ENCODE measurements at places on chromosomes 2 and 18.

DNA sequence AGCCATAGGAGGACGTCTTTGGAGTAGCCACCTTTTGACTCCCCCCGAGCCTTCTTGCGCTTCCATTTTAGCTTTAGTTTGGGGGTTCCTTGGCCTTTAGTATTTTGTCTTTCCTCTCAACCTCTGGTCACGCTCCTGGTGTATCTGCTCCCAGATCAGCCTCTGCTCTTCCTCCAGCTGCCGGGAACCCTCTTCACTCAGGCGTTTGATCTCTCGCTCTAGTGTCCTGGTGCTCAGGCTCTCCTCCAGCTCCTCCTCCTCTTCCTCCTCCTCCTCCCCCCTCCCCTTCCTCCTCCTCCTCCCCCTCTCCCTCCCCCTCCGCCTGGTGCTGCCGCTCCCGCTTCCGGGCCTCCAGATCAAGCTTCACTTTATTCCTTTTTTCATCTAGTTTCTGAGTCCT is 1082.3 kb upstream of the TMEFF2 start:
- no peak for DNase-seq

DNA sequence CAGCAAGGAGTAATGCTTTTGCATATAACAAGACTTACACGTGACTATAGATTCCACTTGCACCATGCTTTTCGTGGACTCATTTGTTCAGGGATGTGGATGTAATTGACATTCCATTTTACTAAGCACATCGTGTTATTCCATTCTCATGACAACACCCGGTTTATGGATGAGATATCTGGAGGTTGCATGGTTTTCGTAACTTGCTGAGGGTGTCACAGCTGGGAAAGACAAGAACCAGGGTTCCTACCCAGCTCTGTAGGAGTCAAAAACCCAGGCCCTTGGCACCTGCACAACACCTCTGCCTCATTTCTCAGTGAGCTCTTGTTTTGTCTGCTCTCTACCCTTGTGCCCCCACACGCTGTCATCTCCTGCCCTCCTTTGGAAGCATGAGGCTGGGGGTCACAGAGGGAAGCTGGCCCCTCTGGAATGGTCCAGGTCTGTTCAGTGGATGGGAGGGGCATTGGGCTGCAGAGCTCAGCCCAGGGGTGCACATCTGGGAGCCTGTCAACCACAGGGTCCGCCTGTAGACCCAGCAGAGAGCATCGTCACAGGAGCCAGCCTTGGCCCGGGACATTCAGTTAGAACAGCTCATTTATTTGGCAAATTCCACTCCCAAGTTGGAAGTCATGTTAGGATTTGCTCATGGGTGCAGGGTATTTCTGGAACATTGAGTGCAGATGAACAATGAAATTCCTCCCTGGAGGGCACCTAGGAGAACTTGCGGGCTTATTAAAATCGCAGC is 120.1 kb upstream of the TWIST2 start:
- no peak for DNase-seq

- DNase-seq = no peak
Observed at GRCh38 chr2:172919732-172920131, 155.9 kb upstream of the MAP3K20 start.

- DNase-seq = peak; percentile 18
Observed at GRCh38 chr18:26317398-26317797, 91.2 kb downstream of the TAF4B start.

DNA sequence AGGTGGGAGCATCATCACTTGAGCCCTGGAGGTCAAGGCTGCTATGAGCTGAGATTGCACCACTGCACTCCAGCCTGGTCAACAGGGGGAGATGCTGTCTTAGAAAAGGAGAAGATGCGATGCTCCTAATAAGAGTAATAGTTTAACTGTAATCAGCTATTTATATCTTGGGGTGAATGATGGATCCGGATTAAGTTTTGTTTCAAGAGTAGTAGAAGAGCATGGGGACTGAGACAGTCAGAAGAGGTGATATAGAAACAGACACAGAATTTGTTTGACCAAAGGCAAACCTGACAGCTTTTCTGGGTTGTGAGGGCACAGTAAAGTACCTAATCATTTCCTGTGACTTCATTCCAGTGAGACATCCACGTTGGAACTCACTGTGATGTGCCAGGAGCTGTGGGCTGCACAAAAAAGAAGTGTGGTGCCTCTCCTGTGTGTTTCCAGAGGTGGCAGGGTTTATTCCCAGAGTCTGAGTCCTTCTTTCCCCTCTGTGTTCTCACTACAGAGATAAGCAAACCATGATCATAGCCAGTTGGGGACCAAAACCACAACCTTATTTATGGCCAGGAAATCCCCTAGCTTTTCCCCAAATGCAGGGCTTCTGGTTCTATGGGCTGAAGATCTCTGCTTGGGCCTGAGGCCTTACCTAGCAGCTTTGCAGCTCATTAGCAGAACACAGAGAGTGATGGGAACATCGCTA is 113.7 kb downstream of the XRCC5 start:
- DNase-seq = peak; percentile 73

- DNase-seq = no peak
Observed at GRCh38 chr18:31061945-31062344, 19.4 kb upstream of the DSC3 start.

- no peak for DNase-seq
Observed at GRCh38 chr18:76350134-76351025, 144.7 kb downstream of the ZNF516 start.

DNA sequence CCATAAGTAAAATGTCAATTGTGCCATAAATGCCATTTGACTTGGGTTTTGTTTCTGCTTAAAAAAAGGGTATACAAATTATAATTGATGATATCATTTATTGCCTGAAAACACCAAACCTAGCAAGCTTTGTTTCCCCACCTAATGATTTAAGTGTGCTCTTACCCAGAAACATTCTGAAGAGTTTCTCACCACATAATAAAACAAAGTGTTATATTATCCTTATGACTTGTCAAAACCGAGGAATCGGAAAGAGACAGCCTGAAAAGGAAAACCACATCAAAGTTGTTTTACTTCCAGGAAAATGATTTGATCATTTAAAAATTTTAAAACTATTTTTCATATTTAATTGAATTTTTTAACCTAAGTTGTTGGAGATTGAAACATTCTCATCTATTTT is 170.5 kb upstream of the SLC39A10 start:
- DNase-seq = peak; percentile 9

GRCh38 chr2:109238580-109238979 is 109.6 kb downstream of the SH3RF3 start:
- peak; percentile 44 for DNase-seq

DNA sequence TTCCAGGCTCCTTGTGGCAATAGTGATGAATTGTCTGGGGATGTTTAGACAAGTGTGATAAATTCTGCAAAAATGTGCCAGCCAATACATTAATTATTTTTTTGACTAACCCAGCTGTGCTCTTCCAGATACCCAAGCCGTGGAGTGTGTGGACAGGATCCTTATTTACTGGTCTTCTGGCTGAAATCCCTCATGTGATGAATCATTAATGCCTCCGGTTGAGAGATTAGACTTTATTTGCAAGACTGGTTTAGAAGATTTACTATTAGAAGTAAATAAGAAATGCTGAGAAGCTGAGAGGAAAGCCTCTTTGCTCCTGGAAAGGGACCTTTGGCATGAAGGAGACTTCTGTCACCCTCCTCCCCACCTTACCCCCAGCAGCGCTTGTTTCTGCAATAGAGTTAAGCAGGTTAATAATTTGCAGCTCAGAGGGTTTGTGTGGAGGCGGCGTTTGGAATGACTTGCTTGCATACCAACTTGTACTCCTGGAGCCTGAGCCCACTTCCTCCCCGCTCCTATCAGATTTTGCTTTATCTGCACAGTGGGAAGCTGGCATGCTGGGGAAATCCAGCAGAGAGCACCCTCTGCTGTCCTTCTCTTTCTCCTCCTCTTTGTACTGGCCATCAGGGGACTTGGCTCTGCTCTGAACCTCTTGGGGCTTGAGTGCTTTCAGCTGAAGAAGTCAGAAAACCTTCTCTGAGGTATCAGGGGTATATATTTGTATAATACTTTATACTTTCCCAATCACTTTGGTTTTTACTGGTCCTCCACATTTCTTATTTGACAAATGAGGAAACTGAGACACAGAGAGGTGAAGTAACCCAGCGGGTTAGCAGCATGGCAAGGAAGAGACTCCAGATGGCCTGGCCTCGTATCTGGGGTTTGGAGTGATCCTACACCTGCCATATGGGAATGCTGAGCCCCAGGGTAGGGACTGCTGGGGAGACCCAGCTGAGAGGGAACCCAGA is 16.3 kb downstream of the SLC3A1 start:
- peak; percentile 96 for DNase-seq

DNA sequence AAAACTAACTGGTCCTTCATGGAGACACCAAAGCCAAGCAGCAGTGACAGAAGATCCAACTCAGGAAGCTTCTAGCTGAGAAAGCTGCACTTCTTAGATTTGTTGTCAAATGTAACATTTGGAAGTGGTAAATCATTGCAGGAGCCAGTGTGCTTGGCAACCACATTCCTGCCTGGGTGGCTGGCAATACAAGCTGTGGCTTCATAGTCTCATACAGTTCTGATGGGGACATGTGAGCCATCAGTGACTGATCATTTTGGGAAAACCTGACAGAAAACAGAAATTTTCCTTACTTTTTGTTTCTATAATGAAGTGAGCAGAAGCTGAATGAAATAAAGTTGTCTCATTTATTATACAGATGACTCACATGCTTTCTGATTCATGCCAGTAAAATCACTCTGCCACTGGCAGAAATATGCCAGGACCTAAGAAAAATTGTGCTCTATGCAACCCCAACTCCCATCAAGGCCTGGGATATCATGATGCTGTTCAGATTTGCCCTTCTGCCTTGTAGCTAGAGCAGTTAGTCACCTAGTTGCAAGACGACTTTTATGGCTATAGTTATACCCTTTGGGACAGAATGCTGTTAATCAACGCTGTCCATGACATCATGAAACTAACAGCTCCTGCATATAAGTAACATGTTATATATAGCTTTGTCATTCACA is 508.1 kb downstream of the ADCYAP1 start:
- peak; percentile 78 for DNase-seq

DNA sequence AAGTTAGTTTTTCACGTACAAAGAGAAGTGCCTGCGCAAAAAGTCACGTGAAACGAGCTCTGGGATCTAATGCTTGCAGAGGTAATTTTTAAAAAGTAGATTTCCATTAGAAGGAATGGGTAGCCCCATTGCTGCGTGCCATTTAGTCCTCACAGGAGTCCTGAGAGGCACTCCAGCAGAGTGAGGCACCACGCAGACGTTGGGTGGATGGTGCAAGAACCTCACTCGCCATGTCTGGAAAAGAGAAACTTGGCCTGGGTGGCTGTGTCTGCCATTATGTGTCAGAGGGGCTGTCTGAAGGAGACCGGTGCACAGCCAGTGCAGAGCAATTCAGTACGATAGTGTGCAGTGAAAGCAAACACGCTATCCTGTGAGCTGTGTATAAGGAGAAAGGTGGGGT is 1.8 kb upstream of the HDAC4 start:
- no peak for DNase-seq

GRCh38 chr2:29060441-29060840 is 13.9 kb downstream of the PCARE start:
- DNase-seq = no peak

DNA sequence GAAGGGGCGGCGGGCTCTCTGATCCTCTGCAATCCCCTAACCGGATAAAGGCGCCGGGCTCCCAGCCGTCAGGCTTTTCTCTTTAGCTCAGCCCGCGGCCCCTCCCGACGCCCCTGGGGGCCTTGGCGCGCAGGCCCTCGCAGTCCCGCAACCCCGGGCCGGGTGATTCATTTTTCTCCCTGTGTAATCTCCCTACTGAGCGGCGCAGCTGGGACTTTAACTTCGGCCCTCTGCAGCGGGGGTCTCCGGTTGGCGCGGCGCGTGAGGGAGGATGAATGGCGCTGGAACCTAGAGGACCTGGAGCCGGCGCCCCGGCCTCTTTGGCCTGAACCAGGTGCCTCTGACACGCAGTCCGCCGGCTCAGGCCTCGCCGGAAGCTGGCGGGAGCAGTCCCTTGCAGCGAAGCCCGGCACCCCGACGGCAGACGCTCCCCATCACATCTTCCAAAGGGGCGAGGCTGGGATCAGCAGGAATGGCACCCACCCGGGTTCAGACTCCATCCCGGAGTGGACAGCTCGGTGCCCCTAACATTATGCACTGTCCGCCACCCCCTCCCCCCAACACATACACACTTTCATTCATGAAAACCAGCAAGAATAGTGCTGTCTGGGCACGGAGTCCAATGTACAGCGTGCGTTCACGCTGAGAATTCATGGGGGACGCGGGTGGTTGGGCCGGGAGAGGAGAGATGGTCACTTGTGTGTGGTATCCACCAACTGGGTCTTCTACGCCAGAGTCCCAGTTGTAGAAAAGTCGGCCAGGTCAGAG is 1.2 kb downstream of the CNGA3 start:
- DNase-seq = no peak

DNA sequence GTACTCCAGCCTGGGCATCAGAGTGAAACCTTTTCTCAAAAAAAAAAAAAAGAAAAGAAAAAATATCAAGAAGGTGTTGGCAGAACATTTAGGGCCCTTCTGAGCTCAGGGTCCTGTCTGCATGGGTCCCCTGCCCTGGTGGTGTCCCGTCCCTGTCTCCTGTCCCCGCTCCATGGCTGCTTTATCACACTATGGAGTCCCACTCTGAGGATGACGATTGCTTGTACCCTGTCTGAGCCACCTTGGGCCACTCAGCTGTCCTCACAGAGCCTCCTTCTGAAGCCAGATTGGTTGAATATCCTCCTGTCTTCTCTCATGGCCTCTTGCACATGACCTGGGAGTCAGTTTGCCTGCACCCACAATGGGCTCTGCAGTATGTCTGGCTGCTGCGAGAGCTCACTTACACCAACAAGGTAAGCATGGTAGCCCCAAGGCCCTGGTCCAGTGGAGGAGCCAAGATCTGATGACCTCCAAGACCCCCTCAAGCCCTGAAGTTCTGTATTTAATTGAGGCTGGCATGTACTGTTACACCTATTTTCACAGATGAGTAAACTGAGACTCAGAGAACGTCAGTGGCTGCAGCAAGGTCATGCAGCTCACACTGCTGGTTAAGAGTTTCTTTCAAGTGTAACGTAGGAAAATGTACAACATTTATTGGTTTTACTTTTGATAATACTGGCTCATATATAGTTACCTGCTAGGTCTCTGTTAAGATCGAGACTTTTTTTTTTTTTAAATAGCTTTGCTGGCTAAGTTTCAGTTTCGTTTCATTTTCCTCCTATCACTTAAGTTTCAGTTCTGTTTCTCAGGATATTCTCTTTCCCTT is 16.9 kb upstream of the ZCCHC2 start:
- no peak for DNase-seq

DNA sequence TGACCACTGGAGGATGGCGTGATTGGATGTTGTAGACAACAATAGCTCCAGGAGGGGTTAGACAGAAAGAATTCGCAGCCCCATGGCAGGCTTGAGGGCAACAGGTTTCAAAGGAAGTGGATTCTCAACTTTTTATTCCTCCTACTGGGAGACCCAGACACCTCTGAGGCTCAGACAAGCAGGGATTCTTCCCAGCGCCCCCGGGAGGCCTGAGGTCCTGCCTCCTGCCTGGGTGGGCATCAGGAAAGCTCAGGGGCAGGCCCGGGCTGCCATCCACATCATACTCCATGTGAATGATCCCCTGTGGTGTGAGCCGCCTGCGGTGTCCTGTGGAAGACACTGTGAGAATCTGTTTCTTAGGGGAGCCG is 203.5 kb downstream of the CYP26B1 start:
- DNase-seq = no peak

GRCh38 chr2:228447266-228447915 is 265.9 kb upstream of the SPHKAP start:
- peak; percentile 10 for DNase-seq

Measured in A172 (cell line).